ENCODE measurements at places on chromosomes 12 and 14.

DNA sequence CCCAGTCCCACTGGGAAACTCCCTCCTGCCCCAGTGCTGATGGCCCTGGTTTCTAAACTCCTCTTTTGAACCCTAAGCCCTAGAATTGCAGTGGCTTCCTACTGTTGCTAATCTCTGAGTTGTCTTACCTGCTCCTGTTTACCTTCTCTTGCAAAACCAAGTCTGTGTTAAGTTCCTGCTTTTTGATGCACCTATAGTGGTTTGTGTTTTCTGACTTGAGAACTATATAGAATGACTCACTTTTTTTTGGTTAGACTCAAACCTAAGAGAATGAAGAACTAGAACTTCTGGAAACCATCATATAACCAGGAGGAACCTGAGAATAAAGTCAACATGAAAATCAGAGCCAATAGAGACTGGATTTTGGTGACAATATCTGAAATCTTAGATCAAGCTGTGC, 5.5 kb upstream of the GAS2L3 start:
- DNase-seq = no peak

DNA sequence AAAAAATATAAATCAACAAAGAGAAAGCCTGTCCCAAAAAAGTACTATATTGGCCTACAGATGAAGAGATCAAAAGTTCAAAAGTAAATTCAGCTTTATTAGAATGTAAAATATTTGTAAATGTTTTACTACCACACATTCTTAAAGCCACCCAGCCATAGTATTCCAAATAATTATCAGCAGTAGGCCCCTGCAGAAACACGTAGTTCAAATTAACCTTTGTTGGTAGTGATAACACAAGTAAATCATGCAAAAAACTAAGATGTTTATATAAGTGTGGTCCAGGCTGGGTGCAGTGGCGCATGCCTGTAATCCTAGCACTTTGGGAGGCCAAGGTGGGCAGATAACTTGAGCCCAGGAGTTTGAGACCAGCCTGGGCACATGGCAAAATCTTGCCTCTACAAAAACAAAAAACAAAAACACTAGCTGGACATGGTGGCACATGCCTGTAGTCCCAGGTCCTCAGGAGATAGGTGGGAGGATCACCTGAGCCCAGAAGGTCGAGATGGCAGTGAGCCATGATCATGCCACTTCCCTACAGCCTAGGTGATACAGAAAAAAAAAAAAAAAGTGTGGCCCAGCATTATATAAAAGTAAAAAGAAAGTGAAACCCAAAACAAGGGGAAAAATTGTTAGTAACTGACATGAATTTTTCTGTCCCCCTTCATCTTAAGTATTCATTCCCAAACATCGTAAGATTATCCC, 17.9 kb downstream of the SPTLC2 start:
- DNase-seq = no peak

- peak; percentile 32 for DNase-seq
Measured at GRCh38 chr12:12562016-12562483, 613 bp downstream of the DUSP16 start.

DNA sequence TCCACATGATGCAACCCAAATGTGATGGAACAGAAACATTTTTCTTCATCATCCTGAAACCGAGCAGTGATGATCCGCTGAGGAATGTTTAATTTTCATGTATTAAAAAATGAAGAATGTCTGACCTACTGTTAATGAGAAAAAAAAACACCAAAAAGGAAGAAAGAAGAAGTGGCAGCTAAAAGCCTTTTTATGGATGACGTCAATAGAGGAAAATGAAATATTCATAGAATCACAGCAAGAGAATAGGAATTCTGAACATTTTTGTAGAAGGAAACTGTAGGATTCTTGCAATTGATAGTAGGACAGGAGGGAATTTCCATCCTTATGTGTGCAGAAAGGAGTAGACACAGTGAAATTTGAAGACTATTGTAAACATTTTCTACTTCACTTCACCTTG, 112.9 kb downstream of the PRKCH start:
- DNase-seq = no peak

GRCh38 chr14:85520581-85520980, 9.4 kb upstream of the FLRT2 start:
- DNase-seq = no peak

- DNase-seq = no peak
Measured at GRCh38 chr12:22481547-22482104, 62.7 kb downstream of the C2CD5 start.

GRCh38 chr14:70919774-70920173, 12.5 kb downstream of the PCNX1 start:
- DNase-seq = peak; percentile 56

GRCh38 chr12:94769776-94770759, 119.7 kb upstream of the TMCC3 start:
- DNase-seq = no peak

DNA sequence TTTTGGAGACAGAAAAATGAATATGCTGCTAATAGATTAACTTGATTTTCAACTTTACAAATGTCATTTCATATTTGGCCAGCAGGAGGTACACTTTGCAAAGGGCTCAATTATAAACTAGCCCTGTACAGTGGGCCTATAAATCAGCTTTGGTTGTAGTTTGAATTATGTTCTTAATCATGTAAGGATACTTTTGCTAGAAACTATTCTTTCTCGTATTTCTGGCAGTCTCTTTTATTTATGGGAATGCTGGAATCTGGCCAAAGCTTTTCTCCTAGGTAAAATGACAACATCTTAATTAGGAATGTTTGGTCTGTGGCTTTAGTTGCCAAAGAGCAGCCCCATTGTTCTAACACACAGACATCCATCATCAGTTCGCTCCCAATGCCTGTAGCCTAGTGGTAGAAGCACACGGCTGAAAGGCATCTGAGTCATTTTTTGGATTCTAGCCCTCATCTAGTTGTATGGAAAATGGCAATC, 1322.3 kb upstream of the SEL1L start:
- peak; percentile 95 for DNase-seq

DNA sequence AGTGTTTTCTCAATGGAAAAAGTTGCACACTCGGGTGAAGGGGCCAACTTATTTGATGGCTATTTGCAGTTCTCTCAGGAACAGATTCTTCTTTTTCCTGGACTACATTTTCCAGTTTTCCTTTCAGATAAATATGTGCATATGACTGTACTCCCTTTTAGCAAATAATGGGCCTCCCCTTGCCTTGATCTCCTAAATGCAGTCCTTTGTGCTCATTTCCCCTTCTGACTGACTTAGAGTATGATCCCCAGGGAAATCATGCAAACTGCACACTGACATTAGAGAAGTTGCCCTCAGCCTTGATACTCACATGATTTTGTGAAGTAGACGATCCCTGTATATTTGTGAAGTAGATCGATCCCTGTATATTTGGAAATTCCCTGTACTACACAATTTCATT, 492.9 kb upstream of the NOVA1 start:
- no peak for DNase-seq

- no peak for DNase-seq
Measured at GRCh38 chr12:57040750-57041149, 9.2 kb downstream of the MYO1A start.

DNA sequence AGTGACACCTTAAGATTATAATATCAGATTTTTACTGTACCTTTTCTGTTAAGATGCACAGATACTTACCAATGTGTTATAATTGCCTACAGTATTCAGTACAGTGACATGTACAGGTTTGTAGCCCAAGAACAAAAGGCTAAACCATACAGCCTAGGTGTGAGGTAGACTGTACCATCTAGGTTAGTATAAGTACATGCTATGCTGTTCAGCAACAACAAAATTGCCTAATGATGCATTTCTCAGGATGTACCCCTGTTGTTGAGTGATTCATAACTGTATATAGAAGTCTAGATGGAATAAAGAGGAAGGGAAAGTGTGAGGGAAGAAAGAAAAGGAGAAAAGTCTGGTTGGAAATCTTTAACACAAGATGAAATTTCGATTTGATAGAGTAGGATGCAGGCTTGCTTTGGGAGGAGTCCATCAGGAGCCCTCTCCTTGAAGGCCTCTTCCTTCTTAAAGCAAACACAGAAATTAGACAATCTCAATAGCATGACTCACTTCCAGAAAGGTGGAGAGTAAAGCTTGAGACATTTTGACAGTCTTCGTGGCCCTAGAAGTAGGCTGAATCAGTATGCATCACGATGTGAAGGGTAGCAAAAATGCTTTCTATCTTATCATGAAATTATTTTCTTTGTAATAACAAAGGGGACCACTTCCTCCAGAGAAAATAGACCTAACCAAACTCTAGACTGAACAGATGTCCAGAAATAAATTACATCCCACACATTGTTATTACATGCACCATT, 191.5 kb downstream of the SYT1 start:
- DNase-seq = peak; percentile 69

- DNase-seq = peak; percentile 75
Measured at GRCh38 chr14:30223385-30223785, 295.7 kb upstream of the PRKD1 start.

DNA sequence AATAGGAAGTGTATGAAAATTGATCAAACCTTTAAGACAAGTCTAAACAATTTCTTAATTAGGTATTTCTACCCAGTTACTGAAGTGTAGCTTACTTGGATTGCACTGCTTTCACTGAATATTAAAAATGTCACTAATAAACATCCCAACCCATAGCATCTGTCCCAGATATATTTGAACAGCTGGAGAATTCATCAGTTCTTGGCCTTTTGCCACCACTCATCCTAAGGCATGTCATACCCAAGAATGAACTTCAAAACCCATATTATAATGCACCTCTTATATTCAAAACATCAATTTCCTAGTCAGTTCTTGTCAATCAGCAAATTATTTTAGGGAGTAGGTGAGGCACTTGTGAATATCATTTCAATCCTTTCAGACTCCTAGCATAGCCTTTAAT, 392.3 kb downstream of the PAWR start:
- no peak for DNase-seq

- DNase-seq = no peak
Measured at GRCh38 chr12:107397890-107398500, 287.6 kb upstream of the PWP1 start.

- peak; percentile 36 for DNase-seq
Measured at GRCh38 chr14:93655078-93655750, 133.1 kb downstream of the PRIMA1 start.

DNA sequence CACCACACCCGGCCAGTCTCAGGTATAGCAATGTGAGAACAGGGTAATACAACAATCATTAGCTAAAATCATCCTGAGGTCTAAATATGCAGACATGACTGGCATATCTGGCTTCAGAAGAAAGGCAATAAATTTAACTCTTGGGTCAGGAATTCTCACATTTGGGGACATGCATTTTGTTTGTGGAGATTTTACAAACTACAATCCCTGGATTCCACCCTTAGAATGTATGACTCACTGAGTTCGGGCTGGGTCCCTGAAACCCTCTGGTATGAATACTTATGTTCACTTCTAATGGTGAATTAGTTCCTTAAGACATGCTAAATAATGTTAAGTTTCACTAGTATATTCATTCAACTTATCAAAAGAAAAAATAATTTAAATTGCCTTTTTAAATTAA, 98.9 kb upstream of the HMGA2 start:
- DNase-seq = peak; percentile 70

GRCh38 chr14:95197551-95197950, 40.2 kb upstream of the DICER1 start:
- DNase-seq = no peak

- DNase-seq = no peak
Measured at GRCh38 chr12:49129332-49130150, 1.7 kb downstream of the TUBA1B start.

DNA sequence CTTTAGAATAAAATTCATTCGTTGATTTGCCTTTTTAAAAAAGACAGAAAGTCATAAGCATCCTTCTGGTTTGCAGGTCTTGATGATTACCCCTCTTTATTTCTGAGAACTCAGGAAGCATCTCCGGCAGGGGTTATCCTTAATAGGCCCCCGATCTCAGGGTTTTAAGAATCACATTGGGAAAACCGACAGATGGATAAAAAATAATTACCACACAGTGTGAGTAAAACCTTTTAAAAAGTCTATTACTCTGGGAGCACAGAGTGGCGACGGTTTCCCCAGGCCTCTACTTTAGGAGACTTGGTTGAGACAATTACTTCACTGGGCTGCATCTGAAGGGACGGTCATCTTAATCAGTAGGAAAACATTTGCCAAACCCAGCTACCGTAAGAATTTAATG, 56.5 kb downstream of the KCNMB4 start:
- DNase-seq = no peak

- no peak for DNase-seq
Measured at GRCh38 chr14:73760598-73761586, 46.7 kb upstream of the PNMA1 start.

DNA sequence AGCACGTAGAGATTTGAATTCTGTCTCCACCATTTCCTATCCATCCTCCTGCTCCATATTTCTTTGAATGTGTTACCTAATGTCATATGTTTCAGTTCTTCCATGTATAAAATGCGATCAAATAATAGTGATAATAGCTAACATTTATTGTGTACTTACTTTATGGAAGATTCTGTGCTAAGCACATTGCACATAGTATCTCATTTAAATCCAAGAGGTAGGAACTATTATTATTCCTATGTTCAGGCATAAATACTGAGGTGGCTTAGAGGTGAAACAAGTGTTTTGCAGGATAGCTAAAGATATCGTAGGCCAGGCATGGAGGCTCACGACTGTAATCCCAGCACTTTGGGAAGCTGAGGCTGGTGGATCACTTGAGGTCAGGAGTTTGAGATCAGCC, 17.5 kb upstream of the AICDA start:
- DNase-seq = no peak

GRCh38 chr14:22524115-22524783, 64.8 kb downstream of the DAD1 start:
- no peak for DNase-seq

GRCh38 chr12:122888232-122888752, 7.6 kb downstream of the VPS37B start:
- peak; percentile 54 for DNase-seq

GRCh38 chr12:1117970-1118563, 127.0 kb downstream of the ERC1 start:
- peak; percentile 67 for DNase-seq

GRCh38 chr12:78316631-78317468, 486.2 kb downstream of the NAV3 start:
- DNase-seq = no peak

DNA sequence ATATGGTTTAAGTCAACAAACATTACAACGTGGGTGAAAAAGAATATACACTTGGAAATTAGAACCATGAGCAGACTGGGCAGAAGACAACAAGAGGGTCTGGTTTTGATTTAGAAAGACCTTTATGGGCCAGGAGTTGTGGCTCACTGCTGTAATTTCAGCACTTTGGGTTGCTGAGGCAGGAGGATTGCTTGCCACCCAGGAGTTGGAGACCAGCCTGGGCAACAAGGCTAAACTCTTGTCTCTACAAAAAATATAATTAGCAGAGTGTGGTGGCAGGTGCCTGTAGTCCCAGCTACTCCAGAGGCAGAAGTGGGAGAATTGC, 2.7 kb upstream of the NFKBIA start:
- DNase-seq = no peak

- DNase-seq = peak; percentile 89
Measured at GRCh38 chr12:119176267-119177055, 2.3 kb upstream of the HSPB8 start.

Data from fibroblast of skin of right quadriceps (primary cell).